ENCODE measurements at places on chromosomes 1 and 21.
A peak's percentile ranks its signal among the peaks of the same experiment; 100 is the strongest.

DNA sequence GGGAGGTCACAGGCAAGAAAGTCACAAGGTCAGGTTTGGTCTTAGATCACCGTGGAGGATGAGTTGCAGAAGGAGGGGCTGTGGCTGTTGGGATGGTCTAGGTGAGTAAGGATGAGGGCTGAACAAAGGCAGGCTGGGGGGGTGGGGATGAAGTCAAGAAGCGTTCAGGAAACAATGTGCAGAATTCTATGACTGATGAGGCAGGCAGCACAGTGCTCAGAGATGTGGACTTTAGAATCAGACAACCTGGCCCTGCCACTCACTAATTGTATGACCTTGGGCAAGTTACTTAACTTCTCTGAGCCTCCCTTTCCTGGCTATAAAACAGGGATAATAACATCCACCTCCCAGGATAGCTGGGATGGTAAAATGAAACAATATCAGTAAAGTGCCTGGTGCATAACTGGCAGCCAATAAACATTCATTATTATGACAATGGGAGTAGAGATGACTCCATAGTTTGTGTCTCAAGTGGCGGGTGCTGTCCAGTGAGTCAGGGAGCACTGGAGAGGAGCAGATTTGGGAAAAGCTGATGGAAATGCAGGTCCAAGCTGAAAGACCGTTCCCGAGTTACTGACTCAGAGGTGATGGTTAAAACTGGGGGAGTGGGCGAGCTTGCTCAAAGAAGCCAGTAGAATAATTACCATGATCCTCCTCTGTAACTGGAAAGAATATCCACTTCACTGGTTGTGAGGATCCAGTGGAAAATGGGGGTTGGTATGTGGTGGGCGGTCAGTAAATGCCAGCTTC, 2.1 kb downstream of the TIE1 start:
- no peak for DNase-seq

- DNase-seq: no peak
These were observed 673.6 kb downstream of the MATN1 start for GRCh38 chr1:30049748-30050296.

DNA sequence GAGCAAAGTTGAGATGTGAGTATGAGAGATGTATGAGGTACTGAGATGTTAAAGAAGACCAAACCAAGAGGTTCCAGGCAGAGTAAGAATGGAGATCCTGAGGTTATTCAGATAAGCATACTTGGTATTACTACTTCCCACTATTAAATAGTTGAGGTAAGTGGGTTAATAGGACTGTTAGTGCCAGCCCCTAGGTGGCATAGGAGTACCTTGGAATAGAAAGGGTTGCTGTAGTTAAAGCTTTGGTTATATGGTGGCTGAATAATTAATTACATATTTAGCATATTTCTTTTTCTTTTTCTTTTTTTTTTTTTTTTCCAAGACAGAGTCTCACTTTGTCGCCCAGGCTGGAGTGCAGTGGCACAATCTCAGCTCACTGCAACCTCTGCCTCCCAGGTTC, 397.9 kb upstream of the TMPRSS15 start:
- DNase-seq: no peak

- no peak for DNase-seq
These were observed 9.5 kb upstream of the TBCE start for GRCh38 chr1:235357485-235358373.

- DNase-seq: no peak
These were observed 4.0 kb upstream of the CD46 start for GRCh38 chr1:207747627-207748492.

DNA sequence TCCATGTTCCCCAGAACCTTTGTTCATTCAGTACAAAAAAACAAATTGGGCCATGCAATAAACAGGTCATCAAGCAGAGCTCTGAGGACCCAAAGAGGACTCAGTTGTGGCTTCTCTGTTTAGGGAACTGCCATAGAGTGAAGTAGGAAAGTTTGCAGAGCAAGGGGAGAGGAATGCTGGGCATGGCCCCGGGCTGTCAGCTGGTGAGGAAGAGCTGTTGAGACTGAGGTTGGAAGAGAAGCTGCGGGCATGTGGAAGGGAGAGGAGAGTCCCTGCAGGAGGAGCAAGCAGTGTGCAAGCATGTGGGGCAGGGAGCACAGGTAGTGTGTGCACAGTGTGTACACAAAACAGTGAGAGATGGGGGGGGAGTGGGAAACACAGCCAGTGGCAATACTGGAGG, 71.8 kb downstream of the NTPCR start:
- DNase-seq: no peak

DNA sequence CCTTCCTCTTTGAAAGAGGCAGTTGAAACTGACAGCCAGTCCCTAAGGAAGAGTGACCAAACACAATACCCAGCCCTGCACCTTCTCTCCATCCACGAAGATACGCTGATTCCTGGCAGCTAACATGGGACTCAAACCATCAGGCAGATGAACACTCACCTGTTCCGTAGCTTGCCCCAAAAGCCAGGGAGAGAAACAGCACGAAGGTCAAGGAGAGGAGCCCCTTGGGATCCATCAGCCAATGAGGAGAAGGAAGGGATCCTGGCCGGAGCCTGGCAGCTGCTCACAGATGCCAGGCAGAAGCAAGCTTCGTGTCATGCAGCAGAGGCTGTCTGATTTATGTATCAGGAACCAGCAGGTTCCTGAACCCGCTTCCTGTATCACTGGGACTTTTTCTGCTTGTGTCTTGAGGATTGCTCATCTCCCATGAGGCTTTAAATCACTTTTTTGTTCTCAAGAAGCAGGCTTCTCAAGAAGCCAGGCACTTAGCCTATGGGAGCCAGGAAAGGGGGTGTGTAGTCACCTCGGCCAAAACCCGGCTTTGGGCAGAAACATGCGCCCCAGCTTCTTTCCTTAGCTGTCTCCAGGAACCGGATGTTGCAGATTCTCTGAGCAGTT, at the start of gene SLAMF1:
Gene SLAMF1 (minus strand): TSS at position 334 of the 618 bp plus-strand sequence. CDS start 99 bp downstream, at position 235.
- DNase-seq: no peak

- DNase-seq: peak; percentile 28
These were observed 78.9 kb upstream of the CTTNBP2NL start for GRCh38 chr1:112317140-112317539.

- DNase-seq: peak; percentile 96
These were observed 94.4 kb downstream of the COLGALT2 start for GRCh38 chr1:183942933-183943693.

GRCh38 chr1:160338580-160338979, 4.5 kb downstream of the COPA start:
- DNase-seq: no peak

GRCh38 chr1:98921817-98922216, 82.8 kb downstream of the PLPPR5 start:
- no peak for DNase-seq

DNA sequence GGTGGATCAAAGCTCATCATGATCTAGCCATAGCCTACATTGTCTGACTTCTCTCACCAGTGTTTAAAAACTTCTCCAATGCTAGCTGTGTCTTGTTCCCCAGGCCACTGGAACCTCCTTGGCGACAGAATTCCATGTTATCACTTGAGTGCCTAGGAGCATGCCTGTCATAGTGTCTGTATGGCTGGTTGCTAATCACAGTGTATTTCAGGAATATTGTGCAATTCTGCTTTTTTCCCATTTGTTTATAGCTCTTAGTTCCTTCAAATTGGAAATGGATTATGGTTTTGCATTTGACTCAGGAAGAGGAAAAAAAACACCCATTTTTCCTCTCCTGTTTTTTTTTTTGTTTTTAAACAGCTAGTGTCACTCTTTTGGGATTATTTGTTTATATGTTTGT, 25.5 kb downstream of the ROR1 start:
- DNase-seq: no peak

DNA sequence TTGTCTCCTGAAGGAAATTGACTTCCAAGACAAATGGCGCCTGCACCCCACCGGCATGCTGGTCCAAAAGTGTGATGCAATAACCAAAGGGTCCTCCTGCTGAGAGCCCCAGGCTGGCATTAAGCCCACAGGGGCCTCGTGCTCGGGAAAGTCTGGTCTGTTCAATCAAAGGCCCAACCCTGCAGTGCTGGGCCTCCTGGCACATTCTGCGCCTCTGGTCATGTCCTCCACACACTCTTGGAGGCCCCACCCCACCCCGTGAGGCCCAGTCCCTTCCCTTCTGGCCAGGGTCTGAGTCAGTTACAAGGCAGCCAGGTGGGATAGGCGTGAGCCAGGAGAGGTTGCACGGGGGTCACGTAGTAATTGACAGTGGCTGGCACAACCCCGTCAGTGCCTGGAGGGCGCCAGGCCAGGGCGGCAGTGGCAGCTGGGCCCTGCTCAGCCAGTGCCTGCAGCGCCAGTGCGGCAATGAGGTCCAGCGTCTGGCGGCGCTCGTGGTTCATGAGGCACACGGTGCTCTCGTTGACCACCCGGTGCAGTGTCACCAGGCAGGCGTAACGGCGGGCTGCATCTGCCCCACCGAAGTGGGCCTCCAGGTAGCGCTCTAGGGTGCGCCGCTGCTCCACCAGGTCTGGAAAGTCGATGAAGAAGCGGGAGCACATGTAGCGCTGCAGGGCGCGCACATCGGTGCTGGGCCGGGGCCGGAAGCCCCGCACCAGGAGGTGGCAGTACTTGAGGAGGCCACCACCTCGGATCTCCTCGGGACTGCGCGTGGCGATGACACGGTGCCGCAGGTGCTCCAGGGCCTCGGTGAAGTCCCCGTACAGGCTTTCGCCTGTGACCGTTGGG, 6.8 kb downstream of the TENT5B start:
- DNase-seq: no peak

- DNase-seq: no peak
These were observed 47.5 kb downstream of the SYDE2 start for GRCh38 chr1:85153149-85153891.
